ENCODE measurements at places on chromosomes 6 and 20. TPM values are rescaled to one million over a fixed set of nuclear protein-coding genes. Genes with fewer than 3 reads are reported as not detected.

DNA sequence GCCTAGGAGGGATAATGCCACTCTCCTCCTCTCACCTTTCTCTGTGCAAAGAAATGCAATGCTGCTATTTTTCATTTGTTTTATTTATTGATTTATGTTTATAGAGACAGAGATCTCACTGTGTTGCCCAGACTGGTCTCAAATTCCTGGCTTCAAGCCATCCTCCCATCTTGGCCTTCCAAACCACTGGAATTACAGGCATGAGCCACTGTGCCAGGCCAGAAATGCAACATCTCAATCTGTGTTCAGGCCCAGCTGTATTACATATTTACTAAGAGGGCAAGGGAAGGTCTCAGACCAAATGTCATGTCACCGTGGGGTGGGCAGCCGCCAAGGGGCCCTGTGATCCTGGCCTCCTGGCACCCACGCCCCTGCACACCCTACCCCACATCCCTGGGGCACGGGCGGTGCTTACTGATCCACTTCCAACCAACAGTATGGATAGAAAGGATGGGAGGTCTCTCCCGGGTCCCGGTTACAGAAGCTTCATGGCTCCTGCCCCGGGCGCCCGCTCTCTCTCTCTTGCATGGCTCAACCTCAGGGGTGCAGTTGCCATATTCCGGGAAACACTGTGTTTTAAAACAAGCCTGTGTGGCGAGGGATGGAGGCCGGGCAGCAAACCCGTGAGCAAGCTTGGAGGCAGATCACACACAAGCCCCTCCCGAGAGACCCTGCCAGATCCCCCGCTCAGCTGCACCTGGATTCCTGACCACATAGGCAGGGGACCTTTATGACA, 111.8 kb downstream of the AGPAT4 start:
- no peak for DNase-seq

Gene SAMD3
- 1.9 TPM for total RNA-seq

GRCh38 chr20:1569415-1569881, 11.9 kb upstream of the SIRPD start:
- no peak for DNase-seq

DNA sequence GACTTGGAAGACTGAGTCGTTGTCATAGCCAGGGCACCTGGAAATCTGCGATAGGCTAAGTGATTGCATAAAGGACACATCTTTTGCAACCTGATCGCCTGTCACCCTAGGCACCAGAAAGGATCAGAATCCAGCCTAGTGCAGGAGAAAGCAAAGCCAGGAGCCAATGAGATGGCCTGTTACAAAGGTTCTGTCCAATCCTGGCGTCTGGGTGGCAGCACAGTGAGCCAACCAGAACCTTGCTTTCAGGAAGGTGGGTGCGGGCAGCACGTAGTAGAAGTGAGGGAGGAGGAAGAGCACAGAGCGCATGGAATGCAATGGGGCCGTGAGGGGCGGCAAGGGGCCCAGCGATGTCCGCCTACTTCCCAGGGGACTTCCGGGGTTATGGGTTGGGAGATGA, 120.4 kb upstream of the GGTLC1 start:
- DNase-seq, result no peak

- DNase-seq, result no peak
These were observed 27.1 kb downstream of the CHMP4B start for GRCh38 chr20:33838035-33838864.

GRCh38 chr6:73030791-73031782, 194.2 kb downstream of the KHDC1L start:
- no peak for DNase-seq

Gene ASIP
- total RNA-seq, result not detected

DNA sequence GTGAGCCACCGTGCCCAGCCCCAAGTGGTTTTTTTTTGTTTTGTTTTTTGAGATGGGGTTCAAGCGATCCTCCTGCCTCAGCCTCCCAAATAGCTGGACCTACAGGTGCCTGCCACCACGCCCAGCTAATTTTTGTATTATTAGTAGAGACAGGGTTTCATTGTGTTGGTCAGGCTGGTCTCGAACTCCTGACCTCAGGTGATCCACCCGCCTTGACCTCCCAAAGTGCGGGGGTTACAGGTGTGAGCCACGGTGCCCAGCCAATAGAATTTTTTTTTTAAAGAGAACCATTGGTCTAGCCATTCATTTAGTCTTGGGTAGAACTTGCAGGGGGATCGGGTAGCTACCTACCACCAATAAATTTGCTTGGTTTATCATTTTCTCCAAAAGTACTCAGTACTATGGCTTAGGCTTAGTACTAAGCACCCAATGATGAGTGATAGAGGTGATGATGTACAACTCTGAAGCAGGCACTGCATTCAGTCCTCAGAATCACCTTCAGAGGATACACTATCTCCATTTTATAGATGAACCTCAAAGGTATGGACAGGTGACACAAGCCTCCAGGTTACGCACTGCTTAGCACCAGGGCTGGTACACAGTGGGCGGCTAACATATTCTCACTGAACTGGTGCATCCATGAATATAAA, 12.9 kb upstream of the C20orf203 start:
- no peak for DNase-seq

DNA sequence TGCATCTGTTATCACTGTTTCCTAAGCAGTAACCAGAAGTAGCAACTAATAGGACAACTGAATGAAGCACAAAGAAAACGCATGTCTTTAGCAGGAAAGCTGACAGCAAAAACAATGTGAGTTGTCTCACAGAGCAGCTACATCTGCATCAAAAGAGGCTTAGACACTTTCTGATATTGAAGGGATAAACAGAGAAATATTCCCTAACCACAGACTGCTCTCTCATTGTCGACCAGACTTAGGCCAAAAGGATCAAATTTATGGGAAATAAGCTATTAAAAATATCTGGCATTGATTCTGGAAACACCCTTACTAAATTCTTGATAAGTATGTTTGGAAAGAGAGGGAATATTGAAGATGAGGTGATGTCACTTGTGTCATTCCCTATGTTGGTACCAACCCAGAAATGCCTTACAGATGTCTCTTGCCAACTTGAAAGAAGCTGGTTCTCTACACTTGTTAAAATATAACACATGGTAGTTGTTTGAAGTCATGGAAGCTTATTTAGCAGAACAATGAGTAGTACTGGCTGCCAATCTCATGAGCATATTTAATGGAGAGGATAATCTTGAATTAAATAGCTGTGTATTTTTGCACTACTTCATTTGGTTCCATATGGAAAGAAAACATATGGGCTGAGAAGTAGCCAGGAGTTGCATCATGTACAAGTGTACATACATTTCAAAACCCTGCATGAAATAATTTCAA, 929.3 kb upstream of the MAN1A1 start:
- no peak for DNase-seq

GRCh38 chr20:46557231-46557956, 6.9 kb upstream of the OCSTAMP start:
- DNase-seq, result no peak

- no peak for DNase-seq
These were observed 75.7 kb upstream of the QKI start for GRCh38 chr6:163338671-163339405.

Gene BMP2
- total RNA-seq, result 3.6 TPM

GRCh38 chr20:9081423-9081966, 12.6 kb downstream of the PLCB4 start:
- no peak for DNase-seq

DNA sequence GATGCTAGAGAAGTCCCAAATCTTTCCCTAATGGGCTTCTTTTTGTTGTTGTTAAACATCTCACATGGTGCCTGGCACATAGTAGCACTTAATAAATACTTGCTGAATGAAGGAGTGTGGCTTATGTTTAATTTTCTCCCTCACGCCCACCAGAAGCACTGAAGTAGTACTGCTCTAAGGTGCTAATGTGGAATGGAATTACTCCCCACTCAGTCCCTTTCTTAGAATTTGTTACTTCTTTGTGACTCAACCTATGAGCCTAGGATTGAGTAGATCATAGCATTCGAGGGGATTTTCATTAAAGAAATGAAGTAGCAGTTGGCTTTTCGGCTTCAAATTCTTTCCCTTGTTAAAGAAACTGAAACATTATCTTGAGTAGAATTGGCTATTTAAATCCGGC, 192.8 kb downstream of the CLIC5 start:
- DNase-seq, result no peak

GRCh38 chr6:43402820-43403219, 24.5 kb upstream of the ABCC10 start:
- DNase-seq, result no peak

DNA sequence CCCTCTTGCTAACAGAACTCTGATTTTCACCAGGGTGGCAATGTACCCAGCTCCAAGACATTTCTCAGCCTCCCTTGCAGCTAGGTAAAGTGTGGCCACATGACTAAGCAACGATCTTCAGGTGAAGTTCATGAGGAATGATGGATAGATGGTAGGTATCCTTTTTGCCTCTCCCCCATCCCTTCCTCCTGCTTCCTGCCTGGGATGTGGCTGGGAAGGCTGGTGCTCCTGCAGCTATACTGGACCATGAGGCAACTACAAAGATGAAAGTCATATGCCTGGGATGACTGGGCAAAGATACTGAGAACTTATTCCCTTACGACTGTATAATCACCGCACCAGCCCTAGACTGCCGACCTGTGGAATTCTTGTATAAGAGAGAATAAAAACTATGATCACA, 13.4 kb downstream of the ZNF335 start:
- DNase-seq, result no peak

- no peak for DNase-seq
These were observed 18.7 kb upstream of the RNF144B start for GRCh38 chr6:18368277-18369105.

DNA sequence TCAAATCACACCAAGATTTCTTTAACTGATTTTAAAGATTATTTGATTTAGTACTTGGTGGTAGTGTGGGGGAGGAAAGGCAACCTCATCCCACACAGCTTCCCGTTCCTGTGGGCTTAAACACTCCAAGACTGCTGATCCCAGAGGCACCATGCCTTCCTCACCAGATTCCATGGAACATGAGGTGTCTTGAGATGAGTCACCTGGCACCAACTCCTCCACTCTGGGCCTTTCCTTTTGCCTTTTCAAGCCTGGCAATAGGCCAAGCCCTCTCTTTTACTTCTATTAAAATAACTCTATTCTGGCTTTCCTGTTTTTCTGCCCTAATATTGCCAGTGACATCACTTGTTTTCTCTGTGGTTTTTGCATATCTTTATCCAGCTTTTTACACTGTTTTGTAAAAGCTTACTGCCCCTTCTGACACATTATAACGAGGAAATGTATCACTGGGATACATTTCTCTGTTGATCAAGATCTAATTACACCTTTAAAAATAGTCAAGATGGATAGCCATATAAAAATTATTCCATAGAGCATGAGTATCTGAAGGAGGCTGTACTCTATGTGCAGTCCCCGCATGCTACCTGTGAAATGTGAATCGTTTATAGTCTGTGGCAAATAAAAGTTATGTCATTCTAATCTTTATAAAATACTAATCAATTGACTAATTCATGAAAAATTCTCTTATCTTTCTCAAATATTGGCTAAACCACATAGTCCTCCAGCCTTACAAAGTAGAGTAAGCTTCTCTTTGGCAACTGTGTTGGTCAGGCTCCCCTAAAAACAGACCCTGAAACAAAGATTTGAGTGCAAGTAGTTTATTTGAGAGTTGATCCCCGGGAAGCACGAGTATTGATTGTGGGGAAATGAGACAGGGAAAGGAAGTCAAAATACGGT, 257.8 kb upstream of the KCNQ5 start:
- DNase-seq, result no peak

Gene SEC23B
- total RNA-seq, result 61.2 TPM

Gene OPRM1
- total RNA-seq, result not detected

DNA sequence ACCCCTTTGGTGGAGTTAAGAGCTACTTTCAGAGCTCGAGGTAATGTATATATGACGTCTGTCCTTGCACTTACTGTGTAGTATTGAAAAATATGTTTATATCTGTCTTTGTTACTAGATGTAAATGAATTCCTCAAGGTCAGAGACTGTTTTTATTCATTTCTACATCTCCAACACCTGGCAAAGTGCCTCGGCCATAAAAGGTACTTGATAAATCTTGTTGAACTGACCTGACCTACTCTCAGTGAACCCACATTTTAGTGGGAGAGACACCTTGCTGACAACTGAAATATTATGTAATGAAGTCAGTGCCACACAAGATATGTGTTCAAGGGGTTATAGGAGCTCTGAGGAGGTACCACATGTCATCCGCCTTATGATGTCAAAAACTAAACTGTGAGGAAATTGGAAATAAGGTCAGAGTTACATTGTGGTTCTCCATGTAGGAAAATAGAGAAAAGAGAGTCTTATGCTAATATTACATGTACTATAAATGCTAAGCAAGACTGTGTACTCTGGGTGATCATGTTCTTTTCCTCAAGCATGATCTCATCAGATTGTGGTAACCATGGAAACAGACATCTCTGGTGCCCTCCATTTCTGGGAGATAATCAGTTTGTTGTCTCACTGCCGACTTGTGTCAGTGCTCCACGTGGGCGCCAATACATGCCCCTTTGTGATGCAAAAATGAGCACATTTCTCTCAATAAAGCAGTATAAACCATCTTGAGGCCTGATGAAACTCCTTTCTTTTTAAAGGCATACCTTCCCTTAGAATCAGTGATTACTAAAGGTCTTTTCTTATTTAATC, 5.7 kb upstream of the TMEM30A start:
- no peak for DNase-seq

DNA sequence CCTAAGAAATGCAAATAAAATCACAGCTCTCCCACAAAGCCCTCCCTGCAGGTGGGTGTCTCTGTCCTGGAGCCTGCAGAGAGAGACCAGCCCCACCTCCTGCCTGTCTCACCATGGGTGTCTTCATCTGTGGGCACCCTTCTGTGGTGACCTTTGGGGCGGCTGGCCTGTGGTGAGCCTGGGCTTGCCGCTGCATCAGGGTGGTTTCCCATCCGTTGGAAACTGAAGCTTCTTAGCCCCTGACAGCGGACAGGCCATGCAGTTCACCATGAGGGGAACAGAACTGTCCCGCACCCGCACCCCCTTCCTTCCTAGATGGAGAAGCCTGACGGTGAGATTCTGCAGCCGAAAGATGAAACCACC, 42.3 kb upstream of the FRMD1 start:
- no peak for DNase-seq

Gene KATNA1
- total RNA-seq, result 20.3 TPM

DNA sequence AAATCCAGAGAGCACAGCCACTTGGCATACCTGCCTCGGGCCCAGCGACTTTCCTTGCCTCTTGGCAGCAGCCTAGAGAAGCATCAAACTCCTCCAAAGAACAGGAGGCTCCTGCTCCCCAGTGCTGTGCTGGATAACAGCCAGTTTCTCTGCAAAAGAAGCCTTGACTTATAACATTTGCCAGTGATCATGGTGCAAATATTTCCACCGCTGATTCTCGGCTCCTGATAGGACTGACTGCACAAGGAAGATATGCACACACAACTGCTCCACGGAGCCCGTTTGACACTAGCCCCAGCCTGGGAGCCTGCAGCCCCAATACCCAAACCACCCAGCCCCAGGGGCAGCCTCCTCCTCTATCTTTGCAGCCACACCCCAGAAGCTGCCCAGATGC, 17.5 kb downstream of the ACSS1 start:
- DNase-seq, result no peak

DNA sequence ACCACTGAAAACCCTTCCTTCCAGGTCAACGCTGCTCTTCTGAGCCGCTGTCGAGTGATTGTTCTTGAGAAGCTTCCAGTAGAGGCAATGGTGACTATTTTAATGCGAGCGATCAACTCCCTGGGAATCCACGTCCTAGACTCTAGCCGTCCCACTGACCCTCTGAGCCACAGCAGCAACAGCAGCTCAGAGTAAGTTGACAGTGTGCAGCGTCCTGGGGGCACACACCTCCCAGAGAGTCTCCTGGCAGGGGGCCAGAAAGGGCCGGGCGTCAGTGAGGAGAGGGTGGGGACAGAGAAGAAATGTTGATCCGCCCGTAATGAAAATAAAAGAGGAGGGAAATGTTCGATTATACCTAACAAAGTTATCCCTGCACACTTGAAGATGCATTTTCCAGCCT, 5.0 kb downstream of the WRNIP1 start:
- DNase-seq, result no peak

Gene FBXO30
- 18.8 TPM for total RNA-seq

GRCh38 chr6:20705741-20706140, 171.5 kb downstream of the CDKAL1 start:
- no peak for DNase-seq
